Motor neuron (in vitro differentiated cells): ENCODE measurements at places on chromosomes 5 and 9. TPM values are rescaled to one million over a fixed set of nuclear protein-coding genes. Genes with fewer than 3 reads are reported as not detected.
A peak's percentile ranks its signal among the peaks of the same experiment; 100 is the strongest.

DNA sequence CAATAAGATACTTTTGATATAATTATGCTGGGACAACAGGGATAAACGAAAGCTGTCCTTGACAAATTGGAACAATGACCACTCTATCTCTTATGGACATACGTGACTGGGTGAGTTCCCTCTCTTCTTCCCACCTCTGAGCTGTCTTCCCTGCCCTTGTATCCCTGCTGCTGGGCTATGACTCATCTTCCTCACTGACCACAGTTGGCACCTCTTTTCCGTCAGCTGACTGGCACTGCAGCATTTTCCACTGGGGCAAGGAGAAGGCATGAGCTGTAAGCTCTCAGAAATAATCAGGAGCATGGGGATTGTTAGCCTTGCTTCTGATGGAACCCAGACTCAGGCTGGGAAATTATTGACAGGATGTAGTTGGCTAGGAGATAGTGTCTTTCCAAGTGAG is 48.7 kb downstream of the PCSK1 start:
- ATAC-seq = no peak

DNA sequence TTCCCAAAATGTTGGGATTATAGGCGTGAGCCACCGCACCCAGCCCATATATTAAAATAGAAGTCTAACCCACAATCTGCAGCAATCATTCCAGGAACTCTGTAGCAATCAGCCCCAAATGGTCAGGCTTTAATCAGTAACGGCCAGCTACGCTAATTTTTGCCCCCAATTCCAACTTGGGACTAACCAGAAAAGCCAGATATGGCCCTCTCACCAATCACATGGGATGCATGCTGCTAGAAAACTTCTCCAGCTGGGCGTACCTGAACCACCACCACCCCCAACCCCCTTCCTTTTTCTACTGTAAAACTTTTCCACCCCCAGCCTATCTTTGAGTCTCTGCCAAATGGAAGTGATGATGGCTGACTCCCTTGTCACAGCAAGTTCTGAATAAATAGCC is 4.1 kb downstream of the SUSD1 start:
- no peak for ATAC-seq

DNA sequence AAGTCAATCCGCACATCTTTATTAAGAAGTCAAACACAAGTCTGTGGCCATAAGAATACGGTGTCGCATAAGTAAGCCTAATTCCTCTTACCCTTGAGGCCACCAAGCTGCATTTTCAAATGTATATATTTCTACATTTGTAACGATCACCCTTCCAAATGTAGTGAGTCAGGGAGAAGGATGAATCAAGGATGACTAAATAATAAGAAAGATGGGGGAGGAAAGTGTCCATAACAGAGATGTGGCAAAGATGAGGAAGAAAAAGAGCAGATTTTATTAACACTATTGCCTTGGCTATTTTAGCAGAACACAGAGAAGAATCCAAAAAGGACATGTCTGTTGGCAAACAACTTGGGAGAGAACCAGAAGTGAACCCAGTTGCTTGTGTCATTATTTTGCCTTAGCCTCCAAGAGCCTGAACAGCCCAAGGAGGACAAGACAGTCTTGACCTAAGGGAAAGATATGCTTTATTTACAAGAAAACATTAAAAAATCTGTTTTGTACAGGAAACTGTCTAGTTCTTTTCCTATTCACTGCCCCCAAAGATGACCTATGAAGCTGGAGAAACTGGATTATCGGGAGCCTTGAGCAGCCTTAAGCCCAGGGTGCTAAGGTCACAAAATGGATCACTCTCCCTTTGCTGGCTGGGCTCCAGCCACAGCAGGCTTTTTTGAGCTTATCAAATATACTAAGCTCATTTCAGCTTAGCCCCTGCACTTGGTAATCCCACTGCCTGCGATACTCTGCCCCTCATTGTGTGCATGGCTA is 101.5 kb downstream of the PLCXD3 start:
- peak; percentile 10 for ATAC-seq

DNA sequence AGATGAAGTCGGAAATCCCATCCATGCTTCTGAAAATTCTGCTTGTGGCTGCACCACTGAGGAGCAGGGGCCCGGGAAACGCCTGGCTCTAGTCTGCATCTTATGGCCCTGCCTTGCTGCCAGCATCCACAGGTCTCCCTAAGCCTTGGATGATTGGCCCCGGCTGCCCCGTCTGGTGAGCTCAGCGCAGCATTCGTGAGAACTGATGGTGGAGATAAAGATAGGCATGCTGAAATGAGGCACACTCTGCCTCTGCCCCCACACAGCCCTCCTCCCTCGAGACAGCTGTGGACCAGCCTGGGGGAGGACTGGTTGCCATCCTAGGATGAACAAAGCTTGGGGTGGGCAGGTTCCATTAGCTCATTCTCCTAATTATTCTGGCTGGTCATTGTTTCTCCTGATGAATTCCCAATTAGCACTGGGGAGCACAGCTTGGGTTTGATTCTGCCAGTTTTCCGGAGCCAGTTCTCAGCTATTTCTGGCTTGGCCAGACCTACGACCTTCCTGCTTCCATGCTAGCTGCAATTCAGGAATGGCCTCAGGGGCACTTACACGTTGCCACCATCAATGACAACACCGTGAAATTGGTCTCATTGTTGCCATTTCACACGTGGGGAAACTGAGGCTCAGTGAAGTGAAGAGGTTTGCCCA is 62.8 kb upstream of the CPEB4 start:
- no peak for ATAC-seq

- ATAC-seq = no peak
These were observed 24.4 kb downstream of the SLC6A7 start for GRCh38 chr5:150214289-150214688.

GRCh38 chr9:125515983-125516940 is 190.7 kb downstream of the MAPKAP1 start:
- no peak for ATAC-seq

GRCh38 chr5:125717209-125717608 is 706.0 kb upstream of the GRAMD2B start:
- ATAC-seq = peak; percentile 20

DNA sequence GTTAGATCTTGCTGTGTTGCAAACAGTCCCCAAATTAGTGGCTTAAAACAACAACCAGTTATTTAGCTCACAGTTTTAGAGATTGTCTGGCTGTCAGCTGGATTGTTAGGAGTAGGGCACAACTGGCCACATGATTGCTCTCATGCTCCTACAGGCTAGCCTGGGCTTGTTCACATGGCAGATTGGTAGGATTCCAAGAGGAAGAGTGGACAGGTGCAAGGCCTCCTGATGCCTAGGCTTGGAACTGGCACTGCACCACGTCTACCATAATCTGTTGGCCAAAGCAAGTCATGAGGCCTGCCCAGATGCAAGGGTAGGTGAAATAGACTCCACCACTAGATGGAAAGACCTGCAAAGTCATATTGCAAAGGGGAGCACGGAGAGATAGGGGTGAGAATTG is 76.4 kb downstream of the ACER2 start:
- ATAC-seq = no peak

DNA sequence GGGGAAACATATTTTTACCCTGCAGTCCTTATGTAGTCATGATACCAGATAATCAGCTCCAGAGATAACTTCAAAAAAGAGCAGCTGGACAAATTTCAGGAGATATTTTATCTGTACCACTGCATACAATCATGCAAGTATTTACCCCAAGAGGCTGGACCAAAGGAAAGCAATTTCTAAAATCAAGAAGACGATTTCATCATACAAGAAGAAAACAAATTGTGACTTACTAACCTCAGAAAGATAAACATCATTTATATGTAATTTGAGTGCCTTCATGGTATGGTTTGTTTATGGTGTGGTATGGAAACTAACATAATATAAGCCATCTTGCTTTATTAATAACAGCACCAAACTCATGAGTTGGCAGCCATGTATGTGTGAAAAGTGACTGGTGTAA is 603.6 kb downstream of the PSAT1 start:
- ATAC-seq = no peak

The ACOT12 gene
- total RNA-seq = 0.24 and 0.41 TPM in 2 replicates

The IFNA7 gene
- not detected in 2 replicates for total RNA-seq

The SLC6A7 gene
- 0.11 and 0.38 TPM in 2 replicates for total RNA-seq

The SLC36A2 gene
- 0.24 and 0.29 TPM in 2 replicates for total RNA-seq

The C9 gene
- total RNA-seq = 0.05 TPM in 1 of 2 replicates, not detected in the other

The C5 gene
- total RNA-seq = 2.2 and 2.4 TPM in 2 replicates
